ENCODE measurements at places on chromosomes 4 and X.

GRCh38 chr4:80407246-80407645, 71.7 kb downstream of the CFAP299 start:
- DNase-seq = no peak

GRCh38 chrX:154495472-154495922, 5.1 kb upstream of the SLC10A3 start:
- no peak for DNase-seq

- no peak for DNase-seq
Measured at GRCh38 chr4:85496933-85497332, 22.0 kb downstream of the ARHGAP24 start.

GRCh38 chrX:54640736-54641135, 110.7 kb downstream of the GNL3L start:
- DNase-seq = no peak

DNA sequence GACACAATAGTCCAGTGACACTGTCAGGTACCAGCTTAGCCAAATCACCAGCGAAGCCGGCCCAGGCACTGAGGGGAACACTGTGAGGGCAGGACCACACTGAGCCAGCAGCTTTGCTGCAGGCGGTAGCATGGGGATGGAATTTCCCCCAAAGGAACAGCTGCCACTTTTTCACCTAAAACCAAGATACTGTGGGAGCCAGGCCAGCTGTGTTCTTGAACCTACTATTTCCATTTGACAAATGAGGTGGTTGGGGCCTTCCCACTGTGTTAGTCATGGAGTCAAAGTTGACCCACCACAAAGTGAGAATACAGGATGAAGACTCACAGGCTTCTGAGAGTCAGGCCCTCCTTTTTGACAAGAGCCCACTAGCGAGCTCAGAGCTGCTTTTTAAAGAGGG, 70.7 kb upstream of the SH3RF1 start:
- DNase-seq = no peak

- DNase-seq = no peak
Measured at GRCh38 chrX:111329370-111329769, 59.1 kb upstream of the CAPN6 start.

GRCh38 chrX:275476-275966, 5.7 kb upstream of the PLCXD1 start:
- no peak for DNase-seq

- no peak for DNase-seq
Measured at GRCh38 chr4:107018344-107018735, 17.8 kb downstream of the DKK2 start.

DNA sequence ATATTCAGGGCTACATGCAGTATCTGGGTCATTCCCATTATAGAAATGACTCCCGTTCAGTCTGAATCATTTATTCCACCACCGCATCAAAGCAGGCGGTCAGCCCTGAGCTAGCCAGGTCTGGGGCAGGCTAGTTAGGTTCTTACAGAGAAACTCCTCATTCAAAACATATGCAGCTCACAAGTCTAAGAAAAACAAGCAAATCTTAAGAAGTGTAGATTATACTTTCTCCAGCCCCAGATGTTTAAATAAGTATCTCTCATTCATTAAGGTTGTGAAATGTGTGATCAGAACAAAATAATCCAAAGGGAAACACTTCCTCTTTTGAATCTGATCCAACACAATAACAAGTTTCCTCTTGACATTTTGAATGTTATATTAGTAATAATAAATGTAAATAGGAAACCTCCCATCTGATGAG, 441.9 kb downstream of the INPP4B start:
- peak; percentile 37 for DNase-seq

DNA sequence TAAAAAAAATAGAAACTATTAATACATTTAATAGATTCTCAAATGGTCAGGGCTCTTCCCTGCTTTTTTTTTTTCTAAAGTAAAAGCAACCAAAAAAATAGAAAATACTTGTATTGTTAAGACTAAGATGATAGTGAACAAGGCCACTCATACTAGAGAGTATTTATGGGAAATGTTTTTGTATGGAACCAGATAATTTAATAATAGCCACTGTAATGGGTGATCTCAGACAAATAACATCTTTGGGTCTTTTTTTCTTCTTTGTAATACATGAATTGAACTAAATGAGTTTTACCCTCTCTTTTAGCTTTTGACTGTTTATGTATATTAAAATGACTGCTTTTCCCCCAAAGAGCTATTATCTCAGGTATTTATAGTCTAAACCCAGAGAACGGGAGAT, 92.1 kb upstream of the ELOVL6 start:
- no peak for DNase-seq

GRCh38 chr4:119027811-119028210, 107.8 kb upstream of the MYOZ2 start:
- DNase-seq = no peak

DNA sequence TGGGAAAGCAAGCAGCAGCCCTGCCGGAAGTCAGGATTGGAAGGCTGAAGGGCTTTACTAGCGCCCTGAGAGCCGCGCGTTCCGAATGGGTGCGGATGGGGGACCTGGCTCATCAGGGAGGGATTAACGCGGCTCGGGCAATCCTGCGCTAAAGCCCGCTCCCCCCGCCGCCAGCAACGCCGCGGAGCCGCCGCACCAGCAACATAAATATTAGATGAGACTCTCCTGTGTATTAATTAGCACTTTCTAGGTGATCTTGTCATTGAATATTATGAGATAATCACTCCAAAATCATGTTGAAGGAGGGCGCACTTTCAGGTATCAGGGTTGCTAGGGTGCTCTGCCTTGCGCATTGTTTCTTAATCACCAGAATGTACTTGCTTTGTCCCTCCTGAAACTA, 357.2 kb upstream of the FAM241A start:
- no peak for DNase-seq

DNA sequence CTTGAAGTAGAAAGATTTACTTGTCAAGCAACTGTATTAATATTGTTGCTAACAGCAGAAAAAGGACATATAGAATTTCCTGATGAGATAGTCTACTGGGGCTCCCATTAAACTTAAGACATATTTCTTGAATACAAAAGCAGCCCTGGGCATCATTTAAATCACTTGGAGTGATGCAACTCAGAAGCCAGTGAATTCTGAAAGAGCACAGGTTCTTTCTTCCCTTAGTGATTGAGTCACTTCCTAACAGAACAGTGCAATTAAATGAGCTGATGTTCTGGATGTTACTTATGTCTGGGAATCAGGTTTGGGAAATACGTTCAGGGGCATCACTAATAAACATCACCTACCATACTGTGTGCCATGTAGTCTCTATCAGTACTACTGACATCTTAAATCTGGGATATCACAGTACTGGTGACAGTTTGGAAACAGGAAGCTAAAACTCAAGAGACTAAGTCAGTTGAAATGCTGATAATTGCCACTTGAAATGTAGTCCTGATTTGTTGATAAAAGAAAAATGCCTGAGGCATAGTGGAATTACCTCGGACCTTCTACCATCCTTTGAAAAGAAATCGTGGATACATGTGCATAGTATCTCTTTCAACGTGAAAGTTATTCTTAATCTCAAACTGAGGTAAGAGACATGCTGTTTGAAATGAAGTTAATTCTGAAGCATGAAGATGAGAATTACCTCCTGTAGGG, 249.2 kb upstream of the GPRIN3 start:
- DNase-seq = no peak

DNA sequence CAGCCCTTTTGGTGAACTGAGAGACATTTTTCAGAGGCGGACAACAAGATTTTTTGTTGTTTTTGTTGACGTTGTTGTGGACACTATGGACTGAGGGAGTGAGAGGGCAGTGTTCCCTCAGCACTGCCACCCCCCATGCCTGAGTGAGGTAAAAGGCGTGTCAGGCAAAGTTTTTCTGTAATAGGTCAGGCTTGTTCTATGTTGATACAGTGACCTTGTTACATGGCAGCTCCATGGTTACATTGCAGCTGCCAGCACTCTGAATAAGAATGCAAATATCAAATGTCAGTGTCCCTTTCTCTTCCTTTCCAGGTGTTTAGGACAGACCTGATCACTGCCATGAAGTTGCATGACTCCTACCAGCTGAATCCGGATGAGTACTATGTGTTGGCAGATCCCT, 36.6 kb downstream of the JADE1 start:
- DNase-seq = no peak

Data from activated CD8-positive, alpha-beta memory T cell treated with anti-CD3 and anti-CD28 coated beads for 48 hours (primary cell).